ENCODE measurements at places on chromosomes 13 and 19. TPM values are rescaled to one million over a fixed set of nuclear protein-coding genes. Genes with fewer than 3 reads are reported as not detected.

The PALM gene
- polyA plus RNA-seq = 63.6 TPM

The KIR2DL3 gene
- not detected for polyA plus RNA-seq

- no peak for DNase-seq
Measured at GRCh38 chr13:26468265-26468801, 89.2 kb upstream of the WASF3 start.

- no peak for DNase-seq
Measured at GRCh38 chr13:74070065-74070464, 64.1 kb downstream of the KLF12 start.

GRCh38 chr13:21232196-21232595, 55.7 kb downstream of the MRPL57 start:
- DNase-seq = no peak

DNA sequence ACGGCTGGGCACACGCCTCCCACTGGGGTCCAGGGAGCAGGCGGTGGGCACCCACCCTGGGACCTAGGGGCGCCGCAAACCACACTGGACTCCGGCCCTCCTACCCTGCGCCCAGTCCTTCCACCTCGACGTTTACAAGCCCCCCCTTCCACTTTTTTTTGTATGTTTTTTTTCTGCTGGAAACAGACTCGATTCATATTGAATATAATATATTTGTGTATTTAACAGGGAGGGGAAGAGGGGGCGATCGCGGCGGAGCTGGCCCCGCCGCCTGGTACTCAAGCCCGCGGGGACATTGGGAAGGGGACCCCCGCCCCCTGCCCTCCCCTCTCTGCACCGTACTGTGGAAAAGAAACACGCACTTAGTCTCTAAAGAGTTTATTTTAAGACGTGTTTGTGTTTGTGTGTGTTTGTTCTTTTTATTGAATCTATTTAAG, 1.6 kb downstream of the JUNB start:
- no peak for DNase-seq

- no peak for DNase-seq
Measured at GRCh38 chr13:98765996-98766519, 13.6 kb upstream of the SLC15A1 start.

GRCh38 chr13:88979465-88980175, 1308.4 kb downstream of the SLITRK5 start:
- DNase-seq = no peak

DNA sequence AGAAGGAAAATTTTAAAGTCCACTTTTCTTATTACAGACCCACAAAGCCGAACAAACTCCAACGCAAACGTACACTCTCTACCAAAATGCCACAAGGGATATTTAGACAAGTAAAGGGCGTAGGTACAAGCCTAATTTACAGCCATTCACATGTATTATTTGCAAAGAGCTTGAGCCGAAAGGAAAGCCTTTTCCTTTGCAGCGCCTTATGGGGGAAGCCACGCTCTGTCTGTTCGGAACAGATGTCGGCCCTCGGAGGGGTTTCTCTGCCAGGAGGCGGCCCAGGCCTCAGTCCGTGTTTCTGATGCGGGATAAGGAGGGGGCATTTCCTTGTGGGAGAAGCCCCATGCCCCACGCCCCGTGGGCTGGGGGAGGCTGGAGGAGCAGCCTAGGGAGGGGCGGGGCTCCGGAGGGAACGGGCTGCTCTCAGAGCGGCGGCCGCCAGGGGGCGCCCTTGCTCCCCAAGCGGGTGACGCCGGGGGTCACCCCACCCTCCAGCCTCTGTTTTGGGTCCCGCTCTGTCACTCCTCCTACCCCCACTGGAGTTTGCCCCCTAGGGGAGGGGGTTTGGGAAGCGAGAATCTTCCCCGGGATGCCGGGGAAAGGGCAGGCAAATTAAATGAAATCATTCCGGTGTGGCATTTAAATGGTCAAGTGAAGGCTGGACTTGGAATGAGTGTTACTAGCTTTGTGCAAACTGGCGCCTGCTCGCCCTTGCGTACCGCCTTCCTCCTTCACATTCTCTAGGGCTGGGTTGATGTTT, 2.9 kb downstream of the HTR2A start:
- DNase-seq = peak; percentile 70

DNA sequence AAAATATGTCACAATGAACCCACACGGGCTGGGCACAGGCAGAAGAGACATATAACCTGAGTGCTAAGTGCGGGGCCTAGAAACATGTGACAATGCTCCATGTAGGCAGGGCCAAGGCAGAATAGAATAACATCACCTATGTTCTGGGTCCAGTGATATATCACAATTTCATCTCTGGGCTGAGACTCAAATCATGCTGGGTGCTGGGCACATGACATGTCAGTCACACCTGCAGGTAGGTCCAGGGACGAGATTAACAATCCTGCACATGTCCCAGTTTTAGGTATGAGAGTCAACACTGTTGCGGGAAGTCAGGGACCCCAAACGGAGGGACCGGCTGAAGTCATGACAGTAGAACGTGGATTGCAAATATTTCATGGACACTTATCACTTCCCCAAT, 50.3 kb downstream of the ZNF99 start:
- DNase-seq = no peak

DNA sequence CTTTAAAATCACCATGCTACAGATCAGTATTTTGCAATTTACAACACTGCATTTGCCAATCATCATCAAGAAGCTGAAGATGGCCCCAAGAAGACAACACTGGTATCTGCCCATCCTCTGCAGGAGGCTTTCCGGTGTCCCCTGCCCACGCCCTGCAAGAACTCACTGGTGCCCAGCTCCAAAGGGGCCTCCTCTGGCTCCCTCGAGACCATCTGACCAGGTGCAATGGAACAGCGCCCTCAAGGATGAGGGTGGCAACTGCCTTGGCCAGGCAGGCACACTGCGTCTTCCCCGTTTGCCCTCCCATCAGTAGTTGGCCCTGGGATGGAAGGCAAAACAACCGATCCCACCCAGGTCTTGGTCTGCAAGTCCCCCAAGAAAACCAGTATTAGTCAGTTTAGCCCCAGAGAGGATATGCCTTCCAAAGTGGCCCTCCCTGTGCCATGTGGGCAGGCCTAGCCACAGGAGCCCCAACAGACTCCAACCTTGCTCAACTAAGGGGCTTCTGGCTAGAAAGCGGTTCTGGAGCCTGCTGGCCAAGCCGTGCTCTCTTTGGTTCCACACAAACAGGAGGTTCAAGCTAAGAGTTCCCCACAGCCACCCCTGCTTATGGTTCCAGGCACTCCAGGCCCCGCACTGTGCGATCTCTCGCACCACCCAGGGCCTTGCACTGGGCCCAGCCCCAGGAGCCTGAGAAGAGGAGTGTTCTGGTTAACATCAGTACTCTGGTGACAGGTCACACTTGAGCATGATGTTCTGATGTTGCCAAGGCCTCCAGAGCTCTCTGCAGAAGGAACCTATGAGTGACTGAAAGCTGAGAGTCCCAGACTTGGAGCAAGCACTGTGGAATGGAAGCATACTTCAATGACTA, 4.7 kb downstream of the PCID2 start:
- no peak for DNase-seq

DNA sequence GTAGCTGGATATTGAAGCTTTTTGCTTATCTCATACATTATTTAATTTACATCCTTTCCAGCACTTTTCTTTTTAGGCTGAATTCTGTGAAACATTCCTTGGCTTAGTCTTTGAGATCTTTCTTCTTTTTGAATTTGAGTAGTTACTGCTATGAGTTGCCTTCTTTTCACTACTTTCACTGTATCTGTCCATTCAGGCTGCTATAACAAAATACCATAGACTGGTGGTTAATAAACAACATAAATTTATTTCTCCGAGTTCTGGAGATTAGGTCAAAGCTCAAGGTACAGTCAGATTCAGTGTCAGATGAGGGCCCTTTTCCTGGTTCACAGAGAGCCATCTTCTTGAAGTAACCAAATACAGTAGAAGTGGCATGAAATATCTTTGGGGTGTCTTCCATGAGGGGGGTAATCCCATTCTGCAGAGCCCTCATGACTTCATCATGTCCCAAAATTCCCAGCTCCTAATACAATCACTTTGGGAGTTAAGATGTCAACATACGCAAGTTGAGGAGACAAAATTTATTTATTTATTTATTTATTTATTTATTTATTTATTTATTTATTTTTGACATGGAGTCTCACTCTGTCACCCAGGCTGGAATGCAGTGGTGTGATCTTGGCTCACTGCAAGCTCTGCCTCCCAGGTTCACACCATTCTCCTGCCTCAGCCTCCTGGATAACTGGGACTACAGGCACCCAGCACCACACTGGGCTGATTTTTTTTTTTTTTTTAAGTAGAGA, 15.7 kb downstream of the ZNF846 start:
- DNase-seq = no peak

GRCh38 chr19:328025-328505, 16.5 kb downstream of the MIER2 start:
- no peak for DNase-seq

Measured in left renal pelvis (tissue), 4 donors.